ENCODE measurements at places on chromosomes 16 and 17.

- DNase-seq: no peak
Observed at GRCh38 chr16:8583732-8584131, 6.6 kb downstream of the TMEM114 start.

DNA sequence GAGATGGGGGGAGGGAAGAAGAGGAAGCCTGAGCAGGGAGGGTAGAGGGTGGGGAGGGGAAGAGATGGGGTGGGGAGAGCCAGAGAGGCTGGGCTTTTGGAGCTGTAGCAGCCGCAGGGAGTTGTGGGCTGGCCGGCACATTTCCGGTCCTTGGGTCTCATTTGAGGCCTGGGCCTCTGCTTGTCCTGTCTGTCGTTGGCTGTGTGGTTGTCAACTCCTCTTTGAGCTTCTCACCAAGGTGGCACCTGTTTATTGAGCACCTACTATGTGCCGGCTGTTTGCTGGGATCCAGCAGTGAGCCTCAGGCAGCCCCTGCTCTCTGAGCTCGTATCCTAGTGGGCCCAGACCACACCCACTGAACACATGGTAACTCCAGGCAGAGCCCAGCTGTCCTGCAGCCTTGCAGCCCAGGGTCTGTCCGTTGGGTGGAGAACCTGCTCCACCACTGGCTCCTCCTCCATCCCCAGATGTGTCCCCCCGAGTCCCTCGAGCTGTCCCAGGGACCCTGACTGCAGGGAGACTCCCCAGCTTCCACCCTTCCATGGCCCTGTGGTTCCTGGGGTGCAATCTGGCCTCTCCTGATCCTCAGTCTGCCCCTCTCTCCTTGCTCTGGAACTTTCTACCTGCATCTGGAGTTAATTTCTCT lies 164.9 kb downstream of the IRF8 start:
- no peak for DNase-seq

DNA sequence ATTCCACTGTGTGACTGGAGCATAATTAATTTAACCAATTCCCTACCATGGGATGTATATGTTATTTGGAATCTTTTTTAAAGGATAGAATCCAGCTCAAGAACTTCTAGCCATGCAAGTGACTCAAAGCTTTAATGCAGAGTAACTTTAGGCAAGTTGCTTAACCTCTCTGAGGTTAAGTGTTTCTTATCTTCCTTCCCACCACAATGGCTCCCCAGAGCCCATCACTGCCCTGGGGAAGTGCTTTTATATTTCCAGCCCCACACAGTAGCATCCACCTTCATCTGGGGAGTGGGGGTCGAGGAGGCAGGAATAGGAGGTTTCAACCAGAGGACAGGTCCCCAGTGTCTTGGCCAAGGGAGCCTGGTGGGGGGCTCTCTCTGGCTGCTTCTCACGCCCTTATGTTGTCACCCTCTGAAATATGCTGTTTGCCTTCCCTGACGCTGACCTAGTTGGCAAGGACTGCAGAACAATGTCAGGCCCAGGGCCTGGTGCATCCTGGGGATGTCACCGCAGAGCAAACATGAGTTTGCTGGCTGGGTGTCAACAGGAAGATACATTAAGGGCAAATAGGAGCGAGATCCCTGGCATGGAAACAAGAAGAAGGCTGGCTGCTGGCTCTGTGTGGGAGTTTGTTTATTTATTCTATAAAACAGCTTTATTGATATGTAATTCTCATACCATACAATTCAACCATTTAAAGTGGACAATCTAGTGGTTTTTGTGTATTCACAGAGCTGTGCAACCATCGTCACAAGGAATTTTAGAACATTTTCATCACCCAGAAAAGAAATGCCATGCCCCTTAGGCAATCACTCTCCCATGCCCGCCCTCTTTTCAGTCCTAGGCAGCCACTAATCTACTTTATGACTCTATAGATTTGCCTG lies 46.6 kb upstream of the WSB1 start:
- no peak for DNase-seq

- no peak for DNase-seq
Observed at GRCh38 chr16:83407928-83408327, 399.9 kb upstream of the HSBP1 start.

- no peak for DNase-seq
Observed at GRCh38 chr17:59647288-59647687, 27.6 kb downstream of the CLTC start.

DNA sequence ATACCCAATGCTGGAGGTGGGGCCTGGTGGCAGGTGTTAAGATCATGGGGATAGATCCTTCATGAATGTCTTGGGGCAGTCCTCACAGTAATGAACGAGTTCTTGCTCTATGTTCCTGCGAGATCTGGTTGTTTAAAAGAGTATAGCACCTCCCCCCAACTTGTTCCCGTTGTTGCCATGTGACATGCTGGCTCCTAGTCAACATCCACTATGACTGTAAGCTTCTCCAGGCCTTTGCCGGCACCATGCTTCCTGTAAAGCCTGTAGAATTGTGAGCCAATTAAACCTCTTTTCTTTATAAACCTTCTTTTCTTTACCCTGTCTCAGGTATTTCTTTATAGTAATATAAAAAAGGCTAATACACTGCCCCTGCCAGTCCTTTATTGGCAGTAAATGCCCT lies 33.3 kb downstream of the RANBP10 start:
- DNase-seq: no peak

DNA sequence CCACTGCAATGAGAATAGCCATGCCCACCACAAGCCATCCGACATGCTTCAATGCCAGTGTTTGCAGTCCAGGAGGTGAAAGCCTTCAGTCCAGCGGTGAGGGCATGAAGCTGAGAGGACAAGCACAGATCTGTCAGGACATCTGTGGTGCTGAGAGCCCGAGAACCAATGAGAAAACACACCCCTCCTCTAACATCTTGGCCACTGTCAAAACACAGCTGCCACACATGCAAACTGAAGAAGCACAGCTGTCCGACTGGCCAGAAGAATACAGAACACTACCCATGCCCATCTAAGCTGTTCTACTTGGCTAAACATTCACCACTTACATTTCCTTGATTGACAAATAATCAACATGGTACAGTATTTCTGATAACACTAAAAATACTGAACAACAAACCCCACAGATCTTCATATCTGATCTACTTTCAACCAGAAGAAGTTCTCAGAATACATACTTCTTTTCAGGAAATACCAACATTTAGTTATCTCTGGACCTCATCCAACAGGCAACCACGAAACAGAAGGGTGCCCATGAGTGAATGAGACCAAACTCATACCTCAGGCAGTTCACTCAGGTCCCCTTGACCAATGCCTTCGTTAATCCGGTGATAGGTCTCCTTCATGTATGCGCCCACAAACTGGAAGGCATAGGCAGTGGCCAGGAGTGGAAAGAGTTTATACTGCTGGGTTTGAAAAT lies 10.2 kb upstream of the FBF1 start:
- no peak for DNase-seq

DNA sequence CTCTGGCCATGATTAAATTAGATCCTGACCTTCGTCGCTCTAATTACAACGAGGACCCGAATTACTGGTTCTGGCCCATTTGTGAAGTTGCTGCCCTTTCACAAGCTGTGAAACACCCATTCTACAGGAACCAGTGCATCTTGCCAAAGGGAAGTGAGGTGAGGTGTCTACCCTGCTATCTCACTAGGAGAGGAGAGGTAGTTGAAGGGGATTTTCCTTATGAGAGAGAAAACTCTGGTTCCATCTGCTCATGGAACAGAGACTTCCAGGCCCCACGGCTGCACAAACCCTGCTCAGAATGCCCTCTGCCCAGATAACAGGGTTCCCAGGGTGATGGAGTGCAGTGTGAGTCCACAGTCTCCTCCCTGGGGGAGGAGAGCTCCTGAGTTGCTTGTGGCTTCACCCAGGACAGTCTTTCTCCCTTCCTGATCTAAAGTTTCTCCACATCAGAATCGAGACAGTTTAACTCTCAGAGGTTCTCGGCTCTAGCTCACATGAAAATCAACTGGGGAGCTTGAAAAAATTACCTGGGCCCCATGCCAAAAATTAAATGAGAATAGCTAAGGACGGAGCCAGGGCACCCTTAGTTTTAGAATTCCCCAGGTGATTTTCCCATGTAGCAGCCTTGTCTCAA lies 7.8 kb upstream of the SSTR2 start:
- DNase-seq: no peak

- no peak for DNase-seq
Observed at GRCh38 chr17:78239489-78239931, 8.1 kb downstream of the TMEM235 start.

GRCh38 chr17:45650561-45650960 lies 133.6 kb upstream of the CRHR1 start:
- no peak for DNase-seq

DNA sequence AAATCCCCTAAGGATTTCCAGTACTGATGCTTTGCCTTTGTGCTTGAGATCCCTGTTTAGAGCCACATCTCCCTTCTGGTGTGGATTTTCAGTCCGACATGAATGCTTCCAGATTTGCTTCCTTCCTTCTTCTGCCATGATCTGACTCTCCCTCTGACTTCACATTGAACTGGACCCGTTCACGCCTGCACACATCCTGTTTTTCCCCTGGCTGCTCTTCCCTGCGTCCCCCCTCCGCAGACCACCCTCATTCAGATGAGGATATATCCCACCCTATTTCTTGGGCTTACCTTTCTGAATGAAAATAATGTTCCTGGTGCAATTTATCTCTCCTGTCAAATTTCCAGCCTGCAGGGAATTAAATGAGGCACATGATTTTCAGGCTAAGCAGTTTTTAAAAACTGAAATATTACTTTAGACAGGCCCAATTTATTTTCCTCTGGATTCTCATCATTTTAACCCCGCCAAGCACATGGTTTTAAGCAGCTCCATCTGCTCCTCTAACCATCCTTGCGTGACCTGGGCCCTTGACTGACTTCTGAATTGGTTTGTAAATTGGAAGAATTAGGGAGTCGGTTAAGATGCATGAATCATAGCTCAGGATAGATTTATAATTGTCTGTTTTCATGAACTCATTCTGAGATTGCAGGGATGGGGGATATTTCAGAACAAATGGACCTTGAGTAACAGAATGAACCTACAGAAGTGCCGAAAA lies 59.2 kb downstream of the BMERB1 start:
- no peak for DNase-seq
